Stimulated activated CD8-positive, alpha-beta memory T cell treated with anti-CD3 and anti-CD28 coated beads, Interleukin-15, amount 100 ng/mL, for 4 hours (primary cell): ENCODE measurements at places on chromosomes 16 and 17.

DNA sequence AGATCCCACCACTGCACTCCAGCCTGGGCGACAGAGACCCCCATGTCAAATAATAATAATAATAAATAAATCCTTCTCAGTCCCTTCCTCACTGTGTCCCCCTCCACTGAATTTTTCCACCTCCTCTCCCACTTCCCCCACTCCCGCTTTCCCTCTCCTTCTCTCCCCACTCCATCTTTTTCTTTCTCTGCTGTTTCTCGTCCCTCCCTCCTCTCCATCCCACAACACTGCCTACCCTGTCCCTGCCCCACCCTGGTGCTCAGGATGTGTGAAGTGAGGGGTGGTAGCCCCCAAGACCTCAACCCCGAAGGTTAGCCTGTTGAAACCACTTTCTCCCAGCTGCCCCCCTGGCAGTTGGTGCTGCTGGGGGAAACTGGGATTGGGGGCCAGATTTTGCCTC lies 34.4 kb upstream of the STH start:
- DNase-seq, result no peak

GRCh38 chr16:26752166-26752565 lies 314.6 kb upstream of the C16orf82 start:
- DNase-seq, result no peak

GRCh38 chr17:83121921-83122820 lies 42.8 kb downstream of the METRNL start:
- DNase-seq, result no peak

- DNase-seq, result no peak
Measured at GRCh38 chr16:55152875-55153390, 171.1 kb upstream of the IRX6 start.

GRCh38 chr16:65268331-65268730 lies 146.5 kb upstream of the CDH11 start:
- DNase-seq, result no peak

DNA sequence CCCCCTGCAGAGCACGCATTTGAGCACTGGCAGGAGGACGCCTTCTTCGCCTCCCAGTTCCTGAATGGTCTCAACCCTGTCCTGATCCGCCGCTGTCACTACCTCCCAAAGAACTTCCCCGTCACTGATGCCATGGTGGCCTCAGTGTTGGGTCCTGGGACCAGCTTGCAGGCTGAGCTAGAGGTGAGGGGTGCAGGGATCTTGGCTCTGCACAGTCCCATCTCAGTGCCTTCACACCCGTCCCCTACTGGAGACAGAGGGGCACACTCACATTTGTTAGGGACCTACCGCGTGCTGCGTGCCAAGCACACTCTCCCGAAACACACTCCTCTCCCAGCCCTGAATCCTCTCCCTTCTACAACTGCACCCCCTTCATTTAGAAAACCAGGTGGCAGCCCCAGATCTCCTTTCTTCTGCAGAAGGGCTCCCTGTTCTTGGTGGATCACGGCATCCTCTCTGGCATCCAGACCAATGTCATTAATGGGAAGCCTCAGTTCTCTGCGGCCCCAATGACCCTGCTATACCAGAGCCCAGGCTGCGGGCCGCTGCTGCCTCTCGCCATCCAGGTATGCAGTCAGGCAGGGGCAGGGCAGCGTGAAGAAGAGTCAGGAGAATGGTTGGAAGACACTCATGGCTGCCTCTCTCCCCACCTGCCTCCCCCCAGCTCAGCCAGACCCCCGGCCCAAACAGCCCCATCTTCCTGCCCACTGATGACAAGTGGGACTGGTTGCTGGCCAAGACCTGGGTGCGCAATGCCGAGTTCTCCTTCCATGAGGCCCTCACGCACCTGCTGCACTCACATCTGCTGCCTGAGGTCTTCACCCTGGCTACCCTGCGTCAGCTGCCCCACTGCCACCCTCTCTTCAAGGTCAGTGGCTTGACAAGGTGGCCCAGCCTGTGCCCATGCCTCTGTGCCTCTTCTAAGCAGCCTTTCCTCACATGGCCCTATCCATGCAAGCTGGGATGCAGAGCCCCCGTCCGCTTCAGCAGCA lies 6.3 kb downstream of the ALOX15B start:
- no peak for DNase-seq
